ENCODE measurements at places on chromosomes 6 and 20. TPM values are rescaled to one million over a fixed set of nuclear protein-coding genes. Genes with fewer than 3 reads are reported as not detected.

DNA sequence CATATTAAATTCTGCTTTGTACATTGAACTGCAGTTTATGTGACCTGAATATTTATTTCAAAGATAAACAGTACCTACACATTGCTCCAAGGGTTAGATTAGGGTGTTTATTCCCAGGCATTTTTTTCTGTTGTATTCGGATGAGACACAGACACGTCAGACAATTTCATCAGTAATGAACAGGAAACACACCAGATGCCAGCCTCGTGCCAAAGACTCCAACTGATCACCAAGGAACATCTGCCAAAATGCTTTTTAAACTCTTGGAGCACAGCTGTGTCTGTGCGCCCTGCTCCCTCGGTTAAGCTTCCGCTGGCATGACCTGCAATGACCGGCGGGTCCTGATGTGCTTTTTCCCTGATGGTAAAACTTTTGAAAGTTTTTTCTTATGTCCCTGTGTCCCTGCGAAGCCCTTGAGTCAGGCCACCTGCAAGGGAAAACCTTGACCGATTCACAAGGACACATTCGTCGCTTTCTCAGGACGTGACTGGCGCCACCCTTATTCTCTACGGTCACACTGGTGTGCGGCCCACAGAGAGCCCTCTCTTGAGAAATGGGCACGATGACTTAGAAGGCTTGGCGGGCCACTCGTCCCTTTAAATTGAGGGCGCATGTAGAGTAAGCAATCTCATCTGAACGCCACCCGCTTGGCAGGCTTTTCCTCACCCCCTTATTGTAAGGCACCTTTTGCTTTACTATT lies 173.9 kb downstream of the QKI start:
- no peak for DNase-seq

GRCh38 chr6:33384581-33385020 lies 7.0 kb upstream of the KIFC1 start:
- no peak for DNase-seq

DNA sequence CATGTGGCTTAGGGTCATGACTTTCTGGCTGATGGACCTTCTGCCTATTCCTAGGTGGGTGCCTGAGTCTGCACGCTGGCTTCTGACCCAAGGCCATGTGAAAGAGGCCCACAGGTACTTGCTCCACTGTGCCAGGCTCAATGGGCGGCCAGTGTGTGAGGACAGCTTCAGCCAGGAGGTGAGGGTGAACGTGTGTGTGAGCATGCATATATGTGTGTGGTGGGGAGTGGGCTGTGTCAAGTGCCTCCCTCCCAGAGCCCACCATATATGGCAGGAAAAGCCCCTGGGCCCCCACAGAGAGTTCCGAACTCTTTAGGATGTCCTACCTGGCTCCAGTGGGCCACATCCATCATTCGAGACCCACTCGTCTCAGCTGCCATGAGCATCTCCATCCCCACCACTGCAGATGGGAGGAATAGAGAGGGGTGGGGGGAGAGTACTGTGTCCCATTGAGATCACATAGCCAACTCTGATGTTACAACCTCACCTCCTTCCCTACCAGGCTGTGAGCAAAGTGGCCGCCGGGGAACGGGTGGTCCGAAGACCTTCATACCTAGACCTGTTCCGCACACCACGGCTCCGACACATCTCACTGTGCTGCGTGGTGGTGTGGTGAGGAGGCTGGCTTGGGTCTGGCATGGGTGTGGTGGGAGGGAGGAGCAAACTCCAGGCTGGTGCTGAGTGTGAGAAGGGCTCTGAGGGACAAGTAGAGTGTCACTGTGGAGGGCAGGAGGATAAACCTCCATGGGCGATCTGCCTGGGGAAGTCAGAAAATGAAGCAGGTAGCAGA lies 3.2 kb downstream of the SLC22A7 start:
- no peak for DNase-seq

GRCh38 chr6:43125119-43125518 lies 46.0 kb upstream of the SRF start:
- DNase-seq, result no peak

Gene TNFRSF6B
- 0.82 TPM for total RNA-seq
